ENCODE measurements at places on chromosomes 2 and 18. TPM values are rescaled to one million over a fixed set of nuclear protein-coding genes. Genes with fewer than 3 reads are reported as not detected.

- no peak for DNase-seq
- H3K36me3 ChIP-seq = no peaks in the 10 kb centered on the region
- peaks cover 18% of the 10 kb centered on the region for H3K4me1 ChIP-seq
- no peak overlapping the region for H3K4me3 ChIP-seq
- peaks cover 10% of the 10 kb centered on the region for H3K27me3 ChIP-seq
These were observed 112.7 kb downstream of the MCFD2 start for GRCh38 chr2:46802665-46803546.

GRCh38 chr2:121071034-121071504, 213.9 kb downstream of the TFCP2L1 start:
- H3K36me3 ChIP-seq = no peaks in the 10 kb centered on the region
- DNase-seq = peak; percentile 96
- no peak overlapping the region for H3K27ac ChIP-seq
- peaks cover 19% of the 10 kb centered on the region for H3K4me1 ChIP-seq

DNA sequence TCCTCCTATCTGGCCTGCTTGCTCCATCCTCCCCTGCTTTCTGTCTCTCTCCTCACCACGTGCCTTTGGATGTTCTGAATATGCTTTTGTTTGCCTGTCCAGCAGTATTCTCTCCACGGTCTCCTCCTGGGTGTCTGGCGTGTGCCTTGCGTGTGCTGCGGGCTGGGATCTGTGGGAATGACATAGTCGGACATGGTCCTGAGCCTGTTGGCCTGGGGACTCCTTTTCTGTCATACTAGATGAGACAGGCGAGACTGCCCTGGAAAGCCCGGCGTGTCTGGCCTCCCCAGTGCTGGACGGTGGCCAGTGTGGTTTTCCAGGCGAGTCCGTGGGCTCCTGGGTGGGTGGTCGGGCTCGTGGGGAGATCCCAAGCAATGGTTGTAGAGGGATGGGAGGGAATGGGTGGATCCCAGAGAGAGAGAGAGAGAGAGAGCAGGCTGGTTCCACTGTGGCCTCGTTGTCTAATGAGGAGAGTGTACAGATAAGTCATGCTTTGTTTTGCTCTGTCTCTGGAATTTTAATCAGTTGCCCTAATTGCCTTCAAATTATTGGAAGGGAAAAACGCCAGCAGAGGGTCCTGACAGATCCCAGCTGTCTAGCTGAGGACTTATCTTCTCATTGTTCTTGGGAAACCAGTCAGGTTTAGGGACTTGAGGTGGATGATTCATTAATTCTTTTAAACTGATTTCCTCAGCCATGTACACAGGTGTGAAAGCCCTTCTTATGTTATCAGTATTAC, 58.3 kb downstream of the HPCAL1 start:
- peak overlapping the region; percentile 36 for H3K27ac ChIP-seq
- DNase-seq = no peak
- H3K27me3 ChIP-seq = no peaks in the 10 kb centered on the region
- H3K4me1 ChIP-seq = peaks cover 11% of the 10 kb centered on the region
- no peaks in the 10 kb centered on the region for H3K36me3 ChIP-seq

Gene MYO1B
- 74.6 TPM for total RNA-seq

Gene OTOF
- total RNA-seq = 0.25 TPM

Gene SERPINB3
- total RNA-seq = not detected

All from mesothelial cell of epicardium (in vitro differentiated cells).